ENCODE measurements at places on chromosomes 11 and 22. TPM values are rescaled to one million over a fixed set of nuclear protein-coding genes. Genes with fewer than 3 reads are reported as not detected.

Gene MRGPRX4
- total RNA-seq: not detected

Gene ART1
- total RNA-seq: not detected

Gene TNNI2
- 23.8 TPM for total RNA-seq

Gene NCAPH2
- 37.6 TPM for total RNA-seq

Gene CHRM1
- total RNA-seq: 0.73 TPM

Gene CCDC81
- 0.23 TPM for total RNA-seq

GRCh38 chr11:36009473-36009872, 65.6 kb downstream of the LDLRAD3 start:
- no peak for DNase-seq

DNA sequence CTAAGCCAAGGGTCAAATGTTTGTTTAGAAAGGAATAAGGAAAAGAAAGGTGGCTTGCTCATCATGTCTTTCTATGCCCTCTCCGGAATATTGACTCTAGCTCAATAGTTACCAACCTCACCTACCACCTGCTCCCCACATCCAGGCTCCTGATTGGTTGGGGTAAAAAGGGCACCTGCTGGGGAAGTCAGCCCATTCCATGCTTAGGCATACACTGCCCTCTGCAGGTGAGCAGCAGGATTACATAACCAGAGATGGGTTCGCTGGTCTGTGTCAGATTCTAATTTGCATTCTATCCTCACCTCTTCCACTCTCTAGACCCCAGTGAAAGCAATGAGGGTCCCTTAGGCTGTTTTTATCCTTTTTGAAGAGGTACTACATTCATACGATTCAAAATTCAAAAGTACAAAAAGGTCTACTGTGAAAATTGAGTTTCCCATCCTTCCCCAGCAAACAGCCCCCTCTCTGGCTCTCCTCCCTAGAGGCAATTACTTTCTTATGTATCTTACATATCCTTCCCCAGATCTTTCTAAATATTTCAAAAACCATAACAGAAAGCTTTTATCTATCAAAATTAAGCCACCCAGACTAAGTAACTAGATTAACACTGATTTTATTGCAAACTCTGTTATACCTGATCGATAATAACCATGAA, 98.0 kb upstream of the ASPHD2 start:
- no peak for DNase-seq

- DNase-seq: no peak
These were observed 3.2 kb upstream of the PRR5 start for GRCh38 chr22:44698531-44699421.

- DNase-seq: no peak
These were observed 718.8 kb downstream of the CNTN5 start for GRCh38 chr11:99739464-99740089.

- no peak for DNase-seq
These were observed 48.8 kb downstream of the TRIM44 start for GRCh38 chr11:35711173-35711910.

DNA sequence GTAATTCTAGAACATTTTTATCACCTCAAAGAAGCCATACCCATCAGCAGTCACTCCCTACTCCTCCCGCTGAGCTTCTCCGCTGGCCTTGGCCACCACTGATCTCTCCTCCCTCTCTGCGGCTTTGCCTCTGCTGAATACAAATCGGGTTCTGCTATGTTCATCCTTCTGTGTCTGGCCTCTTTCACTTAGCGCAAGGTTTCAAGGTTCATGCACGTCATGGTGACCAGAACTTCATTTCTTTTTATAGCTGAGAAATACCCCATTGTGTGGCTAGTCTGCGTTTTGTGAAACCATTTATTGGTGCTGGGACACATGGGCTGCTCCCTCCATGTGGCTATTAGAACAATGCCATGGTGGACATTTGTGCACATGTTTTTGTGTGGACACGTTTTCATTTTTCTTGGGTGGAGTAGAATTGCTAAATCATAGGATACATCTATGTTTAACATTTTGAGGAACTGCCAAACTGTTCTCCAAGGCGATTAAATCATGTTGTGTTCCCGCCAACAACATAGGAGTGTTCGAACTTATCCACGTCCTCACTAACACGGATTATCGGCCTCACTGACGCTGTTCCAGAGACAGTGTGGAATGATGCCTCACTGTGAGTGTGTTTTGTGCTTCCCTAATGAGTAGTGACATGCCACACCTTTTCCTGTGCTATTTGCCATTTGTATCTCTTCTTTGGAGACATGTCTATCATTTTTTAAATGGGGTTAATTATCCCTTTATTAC, 24.2 kb upstream of the KRTAP5-6 start:
- DNase-seq: no peak

DNA sequence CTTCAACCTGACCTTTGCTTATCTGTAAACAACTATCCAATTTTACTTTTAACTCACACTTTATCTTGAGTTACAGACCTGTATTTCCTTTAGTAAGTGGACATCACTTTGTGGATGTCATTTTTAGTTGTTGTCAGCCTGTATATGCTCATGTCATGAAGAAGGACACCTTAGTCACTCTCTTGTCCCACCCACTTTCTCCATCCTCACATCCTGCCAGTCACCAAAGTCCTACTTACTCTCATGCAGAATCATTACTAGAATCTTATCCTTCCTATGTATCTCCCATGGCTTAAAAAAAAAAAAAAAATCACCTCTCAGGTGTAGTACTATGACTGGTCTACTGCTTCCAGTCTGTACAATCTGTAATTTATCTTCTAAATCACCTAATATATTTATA, 43.3 kb downstream of the SESN3 start:
- no peak for DNase-seq

DNA sequence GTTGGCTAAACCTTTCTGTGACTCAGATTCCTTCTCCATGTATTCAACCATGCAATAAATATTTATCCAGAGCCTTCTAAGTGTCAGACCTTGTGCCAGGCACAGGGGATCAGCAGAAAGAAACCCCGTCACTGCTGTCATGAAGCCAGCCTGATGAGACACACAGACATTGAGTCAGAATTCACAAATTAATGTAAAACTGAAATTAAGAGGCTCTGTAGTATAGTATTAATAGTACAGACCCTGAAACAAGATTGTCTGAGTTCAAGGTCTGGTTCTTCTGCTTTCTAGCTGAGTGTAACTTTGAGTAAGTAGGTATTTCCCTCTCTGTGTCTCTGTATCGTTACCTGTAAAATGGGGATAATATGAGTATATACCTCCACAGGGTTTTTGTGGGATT, 46.9 kb downstream of the ME3 start:
- no peak for DNase-seq

DNA sequence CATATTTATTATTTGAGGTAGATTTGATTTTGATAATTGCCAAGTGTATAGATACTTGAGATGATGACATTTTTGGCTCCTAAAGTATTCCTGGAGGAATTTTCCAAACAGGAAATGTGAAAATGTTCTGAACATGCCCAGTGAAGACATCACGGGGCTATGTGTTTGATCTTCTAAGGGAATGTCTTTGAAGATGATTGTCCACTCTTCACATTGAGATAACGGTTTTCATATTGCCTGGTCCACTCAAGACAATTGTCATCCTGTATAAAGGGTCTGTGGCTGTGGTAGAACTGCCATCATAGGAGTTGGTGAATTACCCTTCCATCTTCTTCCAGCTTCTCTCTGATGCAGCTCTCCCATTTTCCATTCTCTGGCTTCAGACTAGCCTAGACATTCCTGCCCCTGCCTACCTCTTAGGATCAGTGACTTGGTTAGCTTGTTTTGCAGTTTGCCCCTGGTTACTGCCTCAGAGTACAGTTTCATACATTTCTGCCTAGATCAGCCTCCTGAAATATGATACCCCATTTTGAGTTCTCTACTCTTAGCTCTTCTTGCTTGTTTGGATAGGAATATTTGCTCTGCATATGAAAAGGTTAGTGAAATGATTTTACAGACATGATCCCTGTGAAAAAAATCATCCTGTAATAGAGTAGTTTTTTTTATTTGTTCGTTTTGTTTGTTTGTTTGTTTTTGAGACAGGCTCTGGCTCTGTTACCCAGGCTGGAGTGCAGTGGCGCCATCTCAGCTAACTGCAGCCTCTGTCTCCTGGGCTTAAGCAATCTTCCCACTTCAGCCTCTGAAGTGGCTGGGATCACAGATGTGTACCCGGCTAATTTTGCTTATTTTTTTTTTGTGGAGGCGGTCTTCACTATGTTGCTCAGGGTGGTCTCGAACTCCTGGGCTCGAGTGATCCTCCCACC, 111.4 kb upstream of the SORL1-AS1 start:
- DNase-seq: no peak

DNA sequence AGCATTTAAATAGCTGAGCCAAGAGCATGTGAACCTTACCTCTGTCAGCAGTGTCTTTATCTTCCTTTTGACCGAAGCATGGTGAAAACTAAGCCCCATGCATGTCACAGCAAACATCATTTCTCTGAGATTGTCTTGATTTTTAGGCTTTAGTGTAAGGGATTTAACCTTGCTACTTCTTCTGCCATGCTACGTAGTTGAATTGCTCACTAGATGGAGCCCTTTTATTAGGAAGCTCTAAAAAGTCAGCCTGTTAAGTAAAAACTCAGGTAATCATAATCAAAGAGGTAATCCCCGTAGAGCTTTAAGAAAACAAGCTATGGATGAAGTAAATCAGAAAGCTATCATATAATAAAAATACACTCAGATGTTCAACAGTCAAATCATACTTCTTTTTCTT, 149.5 kb downstream of the PGR start:
- no peak for DNase-seq

DNA sequence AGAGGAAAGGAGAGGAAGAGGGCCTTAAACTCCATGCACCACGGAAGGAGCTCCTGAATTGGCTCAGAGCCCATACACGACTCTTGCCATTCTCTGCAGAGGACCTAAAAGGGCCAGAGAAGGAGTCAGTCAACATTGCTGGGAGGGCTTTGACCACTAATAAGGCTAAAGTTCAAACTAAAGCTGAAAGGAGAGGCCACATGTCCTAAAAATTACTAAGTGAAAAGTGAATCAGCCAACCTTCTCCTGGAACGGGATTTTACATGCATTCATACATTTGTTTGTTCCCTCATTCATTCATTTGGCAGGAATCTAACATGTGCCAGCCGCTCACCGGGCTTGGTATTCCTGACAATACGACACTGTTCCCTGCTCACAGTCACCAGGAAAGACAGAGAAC, 10.5 kb downstream of the CLMP start:
- no peak for DNase-seq

GRCh38 chr11:100359281-100359680, 327.8 kb upstream of the ARHGAP42 start:
- no peak for DNase-seq

GRCh38 chr11:120330045-120330444, 4.9 kb downstream of the TLCD5 start:
- no peak for DNase-seq
